ENCODE measurements at places on chromosomes 11 and 22.

DNA sequence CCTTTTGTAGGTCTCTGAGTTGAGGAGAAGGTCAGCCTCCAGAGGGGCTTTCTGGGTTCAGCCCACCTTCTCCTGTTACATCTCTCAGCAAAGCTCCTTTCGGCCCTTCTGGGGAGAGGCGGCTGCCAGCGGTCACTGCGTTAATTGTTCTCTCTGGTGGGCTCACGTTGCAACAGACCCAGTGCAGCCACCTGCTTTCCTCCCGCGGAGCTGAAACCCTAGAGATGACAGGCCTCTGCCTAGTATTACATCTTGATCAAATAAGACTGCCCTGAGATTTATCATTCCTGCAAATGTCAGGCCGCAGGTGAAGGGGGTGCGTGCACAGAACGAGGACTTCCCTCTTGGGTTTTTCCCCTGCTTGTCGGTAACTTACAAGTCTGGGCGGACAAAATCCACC, 43.2 kb upstream of the CREB3L1 start:
- no peak for DNase-seq

DNA sequence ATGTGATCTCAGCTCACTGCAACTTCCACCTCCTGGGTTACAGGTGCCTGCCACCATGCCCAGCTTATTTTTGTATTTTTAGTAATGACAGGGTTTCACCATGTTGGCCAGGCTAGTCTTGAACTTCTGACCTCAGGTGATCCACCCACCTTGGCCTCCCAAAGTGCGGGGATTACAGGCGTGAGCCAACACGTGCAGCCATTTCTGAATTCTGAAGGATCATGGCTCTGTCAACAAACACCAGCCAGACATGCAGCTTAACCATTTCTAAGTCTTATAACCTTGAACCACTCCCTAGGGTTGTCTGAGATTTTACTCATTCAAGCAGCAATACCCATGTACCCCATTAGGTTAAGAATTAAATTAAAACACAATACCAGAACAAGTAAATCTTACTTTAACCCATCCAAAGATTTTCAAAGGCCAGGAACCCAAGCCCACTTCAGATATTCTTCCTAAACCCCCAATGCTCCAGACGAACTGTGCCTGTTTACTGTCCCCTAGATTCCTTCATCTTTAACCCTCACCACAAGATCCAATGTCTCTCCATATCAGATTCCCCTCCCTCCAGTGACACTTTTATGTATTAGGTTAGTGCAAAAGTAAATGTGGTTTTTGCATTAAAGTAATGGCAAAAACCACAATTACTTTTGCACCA, 4.0 kb downstream of the RPS13 start:
- DNase-seq = no peak

GRCh38 chr22:39254789-39255298, 10.1 kb upstream of the PDGFB start:
- DNase-seq = no peak

DNA sequence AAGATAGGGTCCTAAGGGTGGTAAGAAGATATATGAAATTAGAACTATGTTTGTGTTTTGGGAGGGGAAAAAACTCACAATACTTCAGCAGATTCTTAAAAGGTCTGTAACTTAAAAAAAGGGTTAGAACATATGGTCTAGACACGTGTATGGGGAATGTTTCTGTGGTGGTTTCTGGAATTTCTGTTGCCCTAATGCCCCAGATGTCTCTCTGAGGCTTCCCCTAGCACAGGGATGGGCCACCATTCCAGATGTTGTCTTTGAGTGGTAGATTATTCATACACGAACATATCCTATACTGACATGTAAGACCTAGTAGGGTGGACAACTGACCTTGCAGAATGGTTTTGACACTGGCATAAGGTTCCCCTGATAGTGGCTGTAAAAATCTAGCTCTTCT, 26.2 kb downstream of the EHF start:
- no peak for DNase-seq

DNA sequence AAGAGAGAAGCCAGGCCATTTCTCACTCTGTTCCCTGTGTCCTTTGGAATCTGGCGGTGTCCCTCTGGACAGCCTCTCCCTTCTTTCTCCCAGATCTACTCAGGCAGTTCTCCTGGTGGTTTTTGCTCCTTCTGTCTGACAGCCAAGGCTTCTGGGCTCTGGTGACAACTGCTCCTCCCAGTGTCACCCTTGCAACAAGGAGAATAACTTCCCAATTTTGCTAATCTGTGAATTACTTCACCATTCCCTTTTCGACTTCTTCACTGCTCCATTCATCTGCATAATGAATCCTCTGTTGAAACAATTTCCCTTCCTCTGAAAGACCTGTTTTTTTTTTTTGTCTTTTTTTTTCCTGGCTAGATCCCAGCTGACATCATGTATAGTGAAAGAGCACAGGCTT, 56.3 kb upstream of the PDE3B start:
- no peak for DNase-seq

DNA sequence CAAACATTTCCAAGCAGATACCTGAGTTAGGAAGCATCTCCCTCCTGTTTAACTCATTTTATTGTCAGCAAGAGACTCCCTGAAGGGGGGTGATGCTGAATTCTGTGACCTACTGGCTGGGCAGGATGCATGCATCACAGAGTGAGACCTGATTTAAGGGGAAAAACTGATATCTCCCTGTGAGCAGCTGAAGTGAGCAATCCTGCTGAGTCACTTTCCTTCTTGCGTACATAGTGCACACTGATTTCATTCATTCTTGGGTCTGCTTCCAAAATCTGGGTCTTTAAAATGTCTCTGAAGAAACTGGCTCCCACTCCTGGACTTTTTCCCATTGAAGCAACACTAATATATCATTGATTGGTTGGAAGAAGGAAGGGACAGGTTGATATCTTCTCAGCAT, 23.3 kb downstream of the P4HA3 start:
- DNase-seq = peak; percentile 61
